ENCODE measurements at places on chromosomes 1 and 21.
A peak's percentile ranks its signal among the peaks of the same experiment; 100 is the strongest.

GRCh38 chr1:39154553-39155421, 49.7 kb upstream of the MACF1 start:
- no peak for DNase-seq

- DNase-seq = no peak
Observed at GRCh38 chr1:89698624-89699023, 65.7 kb downstream of the LRRC8C start.

GRCh38 chr1:113128116-113128515, 55.1 kb downstream of the LRIG2 start:
- no peak for DNase-seq

GRCh38 chr1:41280202-41281032, 38.3 kb upstream of the SCMH1 start:
- no peak for DNase-seq

- no peak for DNase-seq
Observed at GRCh38 chr21:16072737-16073136, 343.0 kb downstream of the USP25 start.

- DNase-seq = no peak
Observed at GRCh38 chr1:4736254-4736653, 81.8 kb downstream of the AJAP1 start.

DNA sequence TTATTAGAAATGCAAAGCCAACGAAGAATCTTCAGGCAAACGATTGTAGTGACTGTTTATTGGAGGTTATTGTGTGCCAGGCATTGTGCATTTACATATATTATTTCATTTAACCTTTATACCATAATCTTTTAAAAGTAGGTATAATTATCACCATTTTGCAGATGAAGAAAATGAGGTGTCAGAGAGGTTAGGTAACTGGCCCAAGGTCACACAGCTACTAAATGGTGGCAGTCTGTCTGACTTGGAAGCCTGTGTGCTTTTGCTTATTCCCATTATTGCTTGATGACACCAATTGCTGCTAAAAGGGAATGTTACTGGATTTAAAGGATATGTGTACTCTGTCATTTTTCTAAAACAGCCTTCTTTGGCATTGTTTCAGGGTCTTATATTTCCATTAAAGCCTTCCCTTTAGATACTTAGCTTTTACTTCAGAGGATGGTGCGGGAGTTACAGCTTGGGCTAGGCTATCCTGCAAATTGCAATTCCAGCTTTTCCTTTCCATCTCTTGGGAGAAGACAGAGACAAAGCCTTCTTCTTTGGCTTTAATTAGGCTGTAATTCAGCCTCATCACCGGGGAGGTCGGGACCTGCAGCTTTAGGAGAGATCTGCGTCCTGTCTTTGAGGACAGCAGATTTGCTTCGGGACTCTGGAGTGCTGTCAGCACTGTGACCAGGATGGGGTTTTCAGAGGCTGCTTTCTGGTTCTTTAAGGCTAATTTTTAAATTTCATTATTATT, 37.4 kb upstream of the ERRFI1 start:
- DNase-seq = no peak

- DNase-seq = no peak
Observed at GRCh38 chr1:235102993-235103411, 25.6 kb downstream of the TOMM20 start.

DNA sequence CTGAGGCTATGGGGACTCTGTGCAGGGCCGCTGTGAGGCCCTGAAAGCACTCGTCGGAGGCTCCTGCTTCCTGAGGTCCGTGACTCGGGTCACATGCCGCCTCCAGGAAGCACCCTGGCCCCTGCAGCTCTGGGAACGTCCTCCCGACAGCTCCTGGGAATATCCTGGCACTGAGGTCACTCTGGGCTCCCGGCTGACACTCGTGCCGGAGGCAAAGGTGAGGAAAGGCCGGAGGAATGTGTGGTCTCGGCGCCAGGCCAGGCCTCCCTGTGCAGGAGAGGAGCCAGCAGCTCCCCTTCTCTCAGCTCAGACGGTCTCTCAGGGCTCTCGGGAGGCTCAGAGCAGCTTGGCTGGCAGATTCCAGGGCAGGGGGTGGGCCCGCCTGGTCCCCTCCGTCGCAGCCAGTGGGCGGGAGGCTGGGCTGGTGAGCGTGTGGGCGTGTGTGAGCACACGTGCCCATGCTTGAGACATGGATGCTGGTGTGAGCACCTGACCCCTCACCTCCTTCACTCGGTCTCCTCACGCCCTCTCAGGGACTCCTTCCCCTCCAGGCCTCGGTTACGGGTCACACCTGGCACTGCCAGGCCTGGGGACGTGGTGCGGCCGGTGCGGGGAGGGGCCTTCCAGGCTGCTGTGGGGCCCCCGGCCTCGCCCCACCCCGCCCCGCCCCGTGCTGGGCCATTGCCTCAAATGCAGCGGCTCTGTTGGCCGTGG, 5.5 kb upstream of the RNF223 start:
- DNase-seq = peak; percentile 40

DNA sequence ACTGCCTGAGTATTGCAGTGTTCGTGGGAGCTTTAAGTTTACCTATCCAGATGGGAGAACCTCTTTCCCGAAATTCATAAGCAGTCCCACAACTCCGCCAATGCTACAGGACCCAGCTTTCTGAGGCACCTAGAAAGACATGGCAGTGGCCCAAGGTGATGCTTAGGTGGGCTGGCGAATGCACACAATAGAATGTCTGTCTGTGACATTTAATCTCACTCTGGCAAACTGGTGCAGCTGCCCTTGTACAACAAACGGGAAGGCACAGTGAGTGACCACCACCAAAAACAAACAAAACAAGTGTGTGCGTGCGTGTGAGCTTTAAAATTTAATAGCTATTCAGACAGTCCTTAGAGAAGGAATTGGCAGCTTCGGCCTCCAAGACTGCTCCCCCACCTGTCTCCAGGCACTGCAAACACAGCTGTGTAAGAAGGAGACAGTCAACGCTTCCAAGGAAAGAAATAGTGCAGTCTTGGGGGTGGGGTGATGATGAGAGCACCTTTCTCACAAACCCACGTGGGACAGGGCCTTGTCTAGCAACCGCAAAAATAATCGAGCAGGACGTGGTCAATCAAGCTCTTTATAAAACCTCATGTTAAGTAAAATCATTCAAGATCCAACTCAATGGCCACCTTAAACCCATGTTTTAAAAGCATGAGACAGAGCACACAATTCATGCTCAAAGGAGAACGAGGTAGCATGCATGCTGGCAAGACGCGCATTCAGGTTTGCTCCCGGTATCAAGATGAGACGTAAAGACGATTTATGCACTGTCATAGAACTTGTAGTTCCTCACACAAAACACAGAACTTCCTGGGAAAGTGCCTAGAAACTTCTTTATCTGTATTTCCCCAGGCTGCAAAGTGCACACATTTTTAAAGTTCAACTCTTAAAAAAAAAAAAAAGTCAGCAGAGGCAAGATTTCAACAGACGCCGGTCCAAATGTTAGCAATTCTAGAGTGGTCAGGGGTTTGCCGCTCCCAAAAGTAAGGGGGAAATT, 84.1 kb downstream of the TM2D1 start:
- DNase-seq = no peak

Measured in NT2/D1 (cell line).